ENCODE measurements at places on chromosomes 5 and 9.

- DNase-seq = no peak
These were observed 81.5 kb upstream of the GRHPR start for GRCh38 chr9:37340961-37341360.

GRCh38 chr5:180208435-180209081 is 453 bp downstream of the RASGEF1C start:
- DNase-seq = no peak

DNA sequence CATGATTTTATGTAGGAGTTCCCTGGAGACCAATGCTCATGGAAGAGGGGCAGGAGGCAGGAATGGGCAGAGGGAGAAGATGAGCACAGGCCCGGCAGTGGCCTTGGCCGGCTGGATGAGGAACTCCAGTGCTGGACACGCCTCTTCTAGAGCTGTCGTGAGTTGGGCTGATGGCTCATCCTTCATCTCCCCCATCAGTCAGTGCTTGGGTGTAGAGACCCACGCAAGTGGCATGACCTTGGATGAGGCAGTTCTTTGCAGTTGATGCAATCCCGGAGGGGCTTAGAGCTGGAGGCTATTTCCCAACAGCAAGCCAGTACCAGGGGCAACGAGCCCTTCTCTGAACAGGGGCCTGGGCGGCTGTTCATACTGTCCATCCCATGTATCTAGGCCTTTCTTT is 25.5 kb upstream of the ARAP3 start:
- no peak for DNase-seq

- no peak for DNase-seq
These were observed 446.8 kb upstream of the CDH18 start for GRCh38 chr5:20434786-20435185.

DNA sequence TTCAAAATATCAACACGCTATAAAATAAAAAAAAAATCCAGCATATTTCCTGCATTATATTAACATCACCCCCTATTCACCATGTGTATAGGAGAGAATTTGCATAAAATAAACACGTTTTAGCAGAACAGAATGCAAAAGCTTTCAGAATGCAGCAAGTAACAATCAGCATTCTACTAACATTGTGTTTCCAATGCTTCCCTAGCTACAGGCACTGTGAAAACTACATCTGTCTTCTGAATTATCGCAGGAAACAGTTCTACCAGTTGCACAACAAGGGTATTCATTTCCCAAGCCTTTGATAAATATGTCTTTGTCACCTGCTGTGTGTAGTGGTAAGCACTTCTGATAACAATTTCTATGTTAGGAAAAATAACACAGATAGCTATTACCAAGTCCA is 1015.8 kb downstream of the CDH18 start:
- DNase-seq = no peak

Measured in suprapubic skin (tissue), 4 donors.